ENCODE measurements at places on chromosomes 7 and 10.

GRCh38 chr7:38242814-38243213, 30.6 kb downstream of the TARP start:
- no peak for DNase-seq

GRCh38 chr7:40536421-40536820, 401.6 kb downstream of the SUGCT start:
- DNase-seq = no peak

- no peak for DNase-seq
These were observed 926.4 kb downstream of the LRMDA start for GRCh38 chr10:76357726-76358415.

DNA sequence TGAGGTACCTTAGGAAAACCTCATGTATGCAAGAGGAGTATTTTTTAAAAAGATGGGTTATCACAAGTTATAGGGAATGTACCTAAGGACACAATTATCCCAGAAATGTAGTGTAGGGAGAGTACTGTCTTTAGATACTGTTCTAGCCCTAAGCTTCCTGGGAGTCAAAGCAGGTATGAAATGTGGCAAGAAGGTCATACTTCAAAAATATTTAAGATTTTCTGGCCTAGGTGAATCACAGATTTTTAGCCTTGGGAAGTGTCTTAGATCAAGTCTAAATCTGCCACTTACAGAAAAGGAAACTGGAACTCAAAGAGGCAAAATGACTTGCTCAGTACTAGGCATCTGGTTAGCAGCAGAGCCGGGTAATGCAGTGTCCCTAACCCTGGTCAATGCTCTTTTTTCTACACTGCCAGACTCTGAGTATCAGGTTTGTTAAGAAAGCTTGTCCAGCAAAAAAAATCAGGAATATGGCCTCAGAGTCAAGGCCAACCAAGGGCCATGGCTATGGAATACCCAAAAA, 13.9 kb downstream of the PIK3AP1 start:
- DNase-seq = no peak

DNA sequence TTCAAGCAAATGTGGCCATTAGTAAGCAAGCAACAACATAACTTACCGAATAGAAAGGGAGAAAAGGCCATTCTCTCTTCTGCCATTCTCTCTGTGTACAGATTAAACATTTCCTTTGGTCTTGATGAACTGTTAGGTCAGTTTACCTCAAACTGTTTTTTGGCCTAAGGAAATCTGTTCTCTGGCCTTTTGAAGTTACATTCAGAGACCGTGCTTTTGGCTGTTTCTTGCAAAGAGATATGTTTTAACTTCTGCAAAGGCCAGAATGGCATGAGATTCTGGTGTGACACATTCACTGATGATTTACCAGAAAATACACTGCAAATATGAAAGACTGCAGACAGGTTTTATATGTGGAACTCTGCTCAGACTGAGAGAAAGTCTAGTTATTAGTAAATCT, 22.2 kb downstream of the AHR start:
- peak; percentile 19 for DNase-seq

- no peak for DNase-seq
These were observed 205.8 kb downstream of the CCSER2 start for GRCh38 chr10:84534168-84534567.

DNA sequence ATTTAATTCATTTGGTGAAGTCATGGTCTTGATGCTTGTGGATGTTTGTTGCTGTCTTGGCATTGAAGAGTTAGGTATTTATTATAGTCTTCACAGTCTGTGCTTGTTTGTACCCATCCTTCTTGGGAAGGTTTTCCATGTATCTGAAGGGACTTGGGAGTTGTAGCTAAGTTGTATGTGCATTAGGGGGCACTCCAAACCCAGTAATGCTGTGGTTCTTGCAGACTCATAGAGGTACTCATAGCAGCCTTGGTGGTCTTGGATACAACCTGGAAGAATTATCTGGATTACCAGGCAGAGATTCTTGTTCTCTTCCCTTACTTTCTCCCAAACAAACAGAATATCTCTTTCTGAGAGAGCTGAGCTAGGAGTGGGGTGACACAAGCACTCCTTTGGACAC, 93.2 kb downstream of the ADCYAP1R1 start:
- no peak for DNase-seq

GRCh38 chr7:156993021-156993924, 17.2 kb downstream of the MNX1 start:
- DNase-seq = no peak

DNA sequence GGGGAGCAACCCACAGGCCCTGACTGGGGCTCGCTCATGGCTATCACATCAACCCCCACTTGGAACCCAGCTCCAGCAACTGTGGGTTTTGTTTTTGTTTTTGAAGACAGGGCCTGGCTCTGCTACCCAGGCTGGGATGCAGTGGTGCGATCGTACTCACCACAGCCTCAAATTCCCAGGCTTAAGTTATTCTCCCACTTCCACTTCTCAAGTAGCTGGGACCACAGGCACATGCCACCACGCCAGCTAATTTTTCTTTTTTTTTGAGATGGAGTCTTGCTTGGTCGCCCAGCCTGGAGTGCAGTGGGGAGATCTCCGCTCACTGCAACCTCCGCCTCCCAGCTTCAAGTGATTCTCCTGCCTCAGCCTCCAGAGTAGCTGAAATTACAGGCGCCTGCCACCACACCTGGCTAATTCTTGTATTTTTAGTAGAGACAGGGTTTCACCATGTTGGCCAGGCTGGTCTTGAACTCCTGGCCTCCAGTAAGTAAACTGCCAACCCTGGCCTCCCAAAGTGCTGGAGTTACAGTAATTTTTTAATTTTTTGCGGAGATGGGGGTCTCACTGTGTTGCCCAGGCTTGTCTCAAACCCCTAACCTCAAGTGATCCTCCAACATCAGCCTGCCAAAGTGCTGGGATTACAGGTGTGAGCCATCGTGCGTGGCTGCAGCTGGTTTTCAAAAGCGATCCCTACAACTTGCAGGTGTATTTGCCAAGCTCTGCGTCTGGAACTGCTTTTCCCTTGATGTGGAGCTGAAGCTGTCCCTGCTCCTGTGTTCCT, 228.7 kb downstream of the SKIDA1 start:
- no peak for DNase-seq

- no peak for DNase-seq
These were observed 716 bp downstream of the SMARCD3 start for GRCh38 chr7:151247611-151248345.

- no peak for DNase-seq
These were observed 19.2 kb downstream of the HIF1AN start for GRCh38 chr10:100554902-100555301.

- DNase-seq = no peak
These were observed at the start of gene TSPAN13 for GRCh38 chr7:16753102-16753931. Gene TSPAN13, plus strand, starts transcription at chr7:16753755. Its CDS starts 213 bp downstream, at chr7:16753968.

GRCh38 chr7:2873146-2873545, 29.0 kb upstream of the GNA12 start:
- no peak for DNase-seq
